ENCODE measurements at places on chromosomes 16 and 17.

- peaks cover under 1% of the 10 kb centered on the region for H3K36me3 ChIP-seq
- no peak for DNase-seq
- no peak overlapping the region for H3K27ac ChIP-seq
- no peaks in the 10 kb centered on the region for H3K4me1 ChIP-seq
- no peaks in the 10 kb centered on the region for H3K27me3 ChIP-seq
Observed at GRCh38 chr16:11155284-11155806, 100.7 kb downstream of the SOCS1 start.

DNA sequence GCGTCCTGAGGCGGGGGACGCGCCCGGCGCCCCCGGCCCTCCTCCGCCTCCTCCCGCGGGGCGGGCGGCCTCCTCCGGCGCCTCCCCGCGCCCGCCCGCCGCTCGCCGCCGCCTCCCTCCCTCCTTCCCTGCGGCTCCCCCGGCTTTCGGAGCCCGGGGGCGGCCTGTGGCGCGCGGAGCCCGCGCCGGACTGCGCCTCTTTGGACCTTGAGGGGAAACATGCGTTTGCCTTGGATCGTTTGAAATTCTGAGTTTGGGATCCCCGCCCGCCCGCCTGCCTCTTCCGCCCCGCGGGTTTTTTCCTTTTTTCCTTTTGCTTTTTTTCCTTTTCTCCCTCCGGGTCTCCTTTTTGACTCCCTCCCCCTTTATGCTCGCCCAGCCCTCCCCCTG lies 390 bp downstream of the ZNRF1 start:
- H3K27me3 ChIP-seq = no peaks in the 10 kb centered on the region
- peak overlapping the region; percentile 29 for H3K4me3 ChIP-seq
- peak; percentile 53 for DNase-seq
- H3K36me3 ChIP-seq = no peaks in the 10 kb centered on the region
- H3K27ac ChIP-seq = peak overlapping the region; percentile 52

- DNase-seq = no peak
- H3K27me3 ChIP-seq = no peaks in the 10 kb centered on the region
- no peaks in the 10 kb centered on the region for H3K4me1 ChIP-seq
- no peak overlapping the region for H3K4me3 ChIP-seq
Observed at GRCh38 chr16:81668243-81669097, 110.6 kb upstream of the PLCG2 start.

DNA sequence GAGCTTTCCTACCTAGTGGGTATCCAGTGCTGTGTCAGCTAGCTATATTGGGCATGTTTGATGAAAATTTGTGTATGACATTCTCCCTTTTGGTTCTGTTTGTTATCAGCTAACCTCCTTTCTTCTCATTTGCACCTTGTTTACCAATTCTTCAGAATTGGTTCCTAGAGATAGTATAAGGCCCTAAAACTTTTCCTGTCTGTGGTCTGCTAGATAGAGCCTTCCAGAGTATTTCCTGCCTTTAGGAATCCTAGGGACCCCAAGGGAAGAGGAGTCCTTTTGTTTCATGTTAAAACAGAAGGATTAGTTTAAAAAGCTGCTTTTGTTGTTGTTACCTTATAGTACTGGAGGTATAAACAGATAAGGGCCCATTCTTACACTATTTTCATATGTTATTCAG lies 11.5 kb downstream of the MAP3K3 start:
- H3K27ac ChIP-seq = peak overlapping the region; percentile 28
- peaks cover 3% of the 10 kb centered on the region for H3K4me1 ChIP-seq
- no peak overlapping the region for H3K4me3 ChIP-seq
- DNase-seq = no peak

DNA sequence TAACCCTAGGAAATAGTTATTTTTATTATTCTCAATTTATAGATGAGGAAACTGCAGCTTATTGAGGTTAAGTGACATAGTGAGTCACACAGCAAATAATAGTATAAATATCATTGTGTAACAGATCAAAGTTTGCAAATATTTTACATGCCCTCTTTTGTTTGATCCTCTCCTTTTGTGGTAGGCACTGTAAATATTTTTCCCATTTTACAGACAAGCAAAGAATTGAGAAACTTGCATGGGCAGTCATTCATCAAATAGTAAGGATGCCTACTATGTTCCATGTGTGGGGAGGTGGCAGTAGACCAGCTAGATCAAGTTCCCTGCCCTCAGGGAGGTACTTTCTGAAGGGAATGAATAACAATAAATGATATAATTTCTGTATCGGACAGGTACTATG lies 173.0 kb downstream of the PHKB start:
- H3K27me3 ChIP-seq = no peaks in the 10 kb centered on the region
- no peaks in the 10 kb centered on the region for H3K4me1 ChIP-seq
- no peak overlapping the region for H3K27ac ChIP-seq
- no peak for DNase-seq
- H3K4me3 ChIP-seq = no peak overlapping the region

GRCh38 chr17:83101805-83102480 lies 22.5 kb downstream of the METRNL start:
- H3K27ac ChIP-seq = no peak overlapping the region
- no peaks in the 10 kb centered on the region for H3K27me3 ChIP-seq
- peaks cover 3% of the 10 kb centered on the region for H3K4me1 ChIP-seq

DNA sequence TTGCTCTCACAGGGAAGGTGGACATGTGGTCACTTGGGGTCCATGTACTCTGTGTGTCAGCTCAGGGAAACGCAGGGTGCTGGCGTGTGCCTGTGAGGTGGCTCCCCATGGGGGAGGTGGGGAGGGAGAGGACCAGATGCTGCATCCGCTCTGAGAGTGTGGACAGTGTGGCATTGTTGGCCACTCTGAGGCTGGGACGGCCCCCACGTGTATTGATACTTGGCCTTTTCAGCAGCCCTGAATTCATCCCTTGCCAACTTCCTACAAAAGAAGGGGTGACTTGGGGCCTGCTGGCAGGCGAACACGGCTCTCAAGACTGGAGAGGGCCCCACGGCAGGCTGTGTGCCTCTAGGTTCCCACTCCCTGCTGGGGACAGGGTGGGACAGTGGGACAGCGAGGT lies 120.1 kb downstream of the RAB11FIP4 start:
- no peaks in the 10 kb centered on the region for H3K36me3 ChIP-seq
- H3K27me3 ChIP-seq = no peaks in the 10 kb centered on the region
- no peak overlapping the region for H3K27ac ChIP-seq

GRCh38 chr16:56812884-56813283 lies 52.1 kb upstream of the SLC12A3 start:
- no peak for DNase-seq
- H3K36me3 ChIP-seq = no peaks in the 10 kb centered on the region
- H3K27me3 ChIP-seq = no peaks in the 10 kb centered on the region
- no peaks in the 10 kb centered on the region for H3K4me1 ChIP-seq
- no peak overlapping the region for H3K27ac ChIP-seq

GRCh38 chr17:81291662-81292061 lies 3.4 kb downstream of the SLC38A10 start:
- H3K27ac ChIP-seq = no peak overlapping the region
- H3K36me3 ChIP-seq = peaks cover 19% of the 10 kb centered on the region

- H3K36me3 ChIP-seq = peaks cover 3% of the 10 kb centered on the region
- H3K27ac ChIP-seq = no peak overlapping the region
- no peak overlapping the region for H3K4me3 ChIP-seq
Observed at GRCh38 chr16:56848029-56848936, 16.7 kb upstream of the SLC12A3 start.

- no peaks in the 10 kb centered on the region for H3K36me3 ChIP-seq
- no peak overlapping the region for H3K27ac ChIP-seq
- no peaks in the 10 kb centered on the region for H3K4me1 ChIP-seq
- H3K4me3 ChIP-seq = no peak overlapping the region
- no peaks in the 10 kb centered on the region for H3K27me3 ChIP-seq
Observed at GRCh38 chr17:74296548-74296936, 22.5 kb downstream of the DNAI2 start.

GRCh38 chr17:81539961-81540675 lies 11.9 kb downstream of the FSCN2 start:
- no peak for DNase-seq
- no peaks in the 10 kb centered on the region for H3K27me3 ChIP-seq
- H3K36me3 ChIP-seq = no peaks in the 10 kb centered on the region
- H3K4me1 ChIP-seq = peaks cover 4% of the 10 kb centered on the region

GRCh38 chr17:65079489-65079900 lies 23.0 kb upstream of the GNA13 start:
- H3K27ac ChIP-seq = no peak overlapping the region
- no peak overlapping the region for H3K4me3 ChIP-seq
- no peaks in the 10 kb centered on the region for H3K36me3 ChIP-seq
- no peaks in the 10 kb centered on the region for H3K4me1 ChIP-seq

GRCh38 chr17:50108556-50108955 lies 13.4 kb downstream of the PDK2 start:
- H3K36me3 ChIP-seq = peaks cover 17% of the 10 kb centered on the region
- no peak overlapping the region for H3K4me3 ChIP-seq
- H3K27me3 ChIP-seq = no peaks in the 10 kb centered on the region
- H3K27ac ChIP-seq = no peak overlapping the region
- DNase-seq = no peak
- no peaks in the 10 kb centered on the region for H3K4me1 ChIP-seq

GRCh38 chr17:39236450-39236927 lies 10.7 kb upstream of the STAC2 start:
- DNase-seq = no peak
- no peak overlapping the region for H3K27ac ChIP-seq
- peaks cover 14% of the 10 kb centered on the region for H3K4me1 ChIP-seq
- H3K36me3 ChIP-seq = no peaks in the 10 kb centered on the region
- H3K27me3 ChIP-seq = peaks cover 5% of the 10 kb centered on the region

DNA sequence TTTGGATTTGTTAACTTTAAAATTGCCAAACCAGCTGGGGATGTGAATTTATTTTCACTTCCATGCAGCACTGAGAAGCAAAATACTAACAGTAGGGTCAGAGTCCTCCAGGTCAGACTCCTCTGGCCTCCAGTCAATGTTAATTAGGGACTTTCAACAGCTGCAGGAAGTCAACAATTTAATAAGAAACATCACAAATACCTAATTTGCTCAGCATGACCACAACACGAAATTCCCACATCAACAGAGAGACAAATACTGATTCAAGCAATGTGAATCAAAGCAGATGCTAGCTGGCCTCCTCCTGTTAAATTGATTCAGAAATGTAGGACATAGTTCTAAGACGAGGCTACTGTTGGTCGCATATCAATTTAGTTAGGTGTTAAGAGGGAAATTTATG lies 111.7 kb downstream of the ABCA8 start:
- H3K4me3 ChIP-seq = no peak overlapping the region
- DNase-seq = no peak

DNA sequence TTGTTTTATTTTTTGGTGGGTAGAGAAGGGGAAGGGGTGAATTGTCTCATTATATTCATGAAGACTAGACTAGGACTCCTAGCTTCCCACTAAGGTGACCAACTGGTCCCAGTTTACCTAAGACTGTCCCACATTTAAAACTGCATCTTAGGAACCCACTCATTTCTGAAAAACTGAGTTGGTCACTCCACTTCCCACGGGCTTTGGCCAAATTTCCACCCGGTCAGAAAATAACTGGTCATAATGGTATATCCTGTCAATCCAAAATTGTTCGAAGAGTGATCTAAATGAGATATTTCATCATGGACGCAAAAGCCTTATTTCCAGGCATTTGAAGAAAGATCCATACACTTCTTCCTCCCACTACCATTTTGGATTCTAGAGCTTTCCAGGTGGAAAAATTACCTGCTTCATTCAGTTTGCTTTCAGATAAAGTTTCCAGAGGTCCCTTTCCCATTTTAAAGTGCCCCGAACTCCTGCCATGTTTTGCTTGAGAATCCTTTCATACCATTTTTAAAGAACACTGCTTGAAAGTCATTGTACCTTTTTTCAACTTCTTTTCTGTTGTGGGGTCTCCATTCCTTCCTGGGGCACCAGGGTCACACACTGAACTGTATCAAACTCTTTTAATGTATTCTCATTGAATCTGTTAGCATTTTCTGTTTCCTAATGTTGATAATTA lies 21.8 kb upstream of the ZFHX3 start:
- H3K4me1 ChIP-seq = peaks cover 23% of the 10 kb centered on the region
- peak overlapping the region; percentile 82 for H3K27ac ChIP-seq
- no peak for DNase-seq
- no peaks in the 10 kb centered on the region for H3K36me3 ChIP-seq
- peaks cover 7% of the 10 kb centered on the region for H3K27me3 ChIP-seq

- H3K36me3 ChIP-seq = no peaks in the 10 kb centered on the region
- no peaks in the 10 kb centered on the region for H3K27me3 ChIP-seq
- H3K27ac ChIP-seq = no peak overlapping the region
Observed at GRCh38 chr16:87687998-87688529, 77.7 kb downstream of the KLHDC4 start.

DNA sequence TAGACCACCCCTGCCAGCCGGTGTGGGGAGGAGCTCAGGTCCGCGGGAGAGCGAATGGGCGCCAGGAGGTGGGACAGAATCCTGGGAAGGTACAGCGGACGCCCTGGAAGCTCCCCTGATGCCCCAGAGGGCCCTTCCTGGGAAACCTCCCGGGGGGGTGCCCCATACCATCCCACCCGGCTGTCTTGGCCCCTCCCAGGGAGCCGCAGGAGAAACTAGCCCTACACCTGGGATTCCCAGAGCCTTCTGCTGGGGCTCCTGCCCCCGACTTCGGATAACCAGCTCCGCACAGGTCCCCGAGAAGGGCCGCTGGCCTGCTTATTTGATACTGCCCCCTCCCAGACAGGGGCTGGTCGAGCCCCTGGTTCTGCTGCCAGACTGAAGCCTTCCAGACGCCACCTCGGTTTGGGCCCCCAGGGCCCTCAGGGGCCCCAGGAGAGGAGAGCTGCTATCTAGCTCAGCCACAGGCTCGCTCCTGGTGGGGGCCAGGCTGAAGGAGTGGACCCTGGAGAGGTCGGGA lies 3.0 kb upstream of the CBX4 start:
- peaks cover 24% of the 10 kb centered on the region for H3K4me1 ChIP-seq
- H3K36me3 ChIP-seq = no peaks in the 10 kb centered on the region
- no peaks in the 10 kb centered on the region for H3K27me3 ChIP-seq

DNA sequence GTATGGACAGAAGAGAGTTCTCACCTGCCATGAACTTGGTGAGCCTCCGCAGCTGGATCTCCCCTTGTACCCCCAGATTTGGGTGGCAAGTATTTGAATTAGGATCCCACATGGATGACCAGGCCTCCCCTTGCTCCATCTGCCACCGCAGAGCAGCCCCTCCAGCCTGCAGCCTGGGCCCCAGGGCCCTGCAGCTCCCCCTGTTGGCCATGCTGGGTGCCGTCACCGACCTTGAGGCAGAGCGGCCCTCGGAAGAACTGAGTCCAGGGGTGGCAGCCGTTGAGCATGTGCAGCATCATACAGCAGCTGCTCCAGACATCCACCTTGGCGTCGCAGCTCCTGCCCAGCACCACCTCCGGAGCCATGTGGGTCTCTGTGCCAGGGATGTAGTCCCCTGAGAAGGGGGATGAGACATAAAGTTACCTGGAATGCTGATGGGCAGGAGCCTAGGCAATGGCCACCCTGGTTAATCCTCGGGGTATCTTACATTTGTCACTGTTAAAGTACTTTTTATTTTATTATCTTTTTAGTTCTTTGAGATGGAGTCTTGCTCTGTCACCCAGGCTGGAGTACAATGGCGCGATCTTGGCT lies 9.0 kb upstream of the SPATA32 start:
- peaks cover 31% of the 10 kb centered on the region for H3K36me3 ChIP-seq
- H3K4me3 ChIP-seq = no peak overlapping the region
- DNase-seq = no peak
- H3K27me3 ChIP-seq = no peaks in the 10 kb centered on the region

GRCh38 chr17:70604854-70605253 lies 435.5 kb downstream of the KCNJ2 start:
- no peaks in the 10 kb centered on the region for H3K36me3 ChIP-seq
- H3K27me3 ChIP-seq = no peaks in the 10 kb centered on the region
- no peak overlapping the region for H3K27ac ChIP-seq

GRCh38 chr17:78748730-78749317 lies 33.2 kb downstream of the CYTH1 start:
- H3K27me3 ChIP-seq = no peaks in the 10 kb centered on the region
- H3K27ac ChIP-seq = peak overlapping the region; percentile 95
- H3K4me1 ChIP-seq = peaks cover 56% of the 10 kb centered on the region
- no peak overlapping the region for H3K4me3 ChIP-seq
- no peaks in the 10 kb centered on the region for H3K36me3 ChIP-seq
- peak; percentile 50 for DNase-seq
